Activated CD4-positive, CD25-positive, alpha-beta regulatory T cell (primary cell): ENCODE measurements at places on chromosomes 3 and 15.

GRCh38 chr15:62165104-62165792, at the start of gene C2CD4B:
TSS of gene C2CD4B (minus strand) at chr15:62165285. CDS start at chr15:62164984, 301 bp downstream.
- no peak for DNase-seq

- no peak for DNase-seq
Measured at GRCh38 chr3:15496341-15496664, 25.2 kb downstream of the COLQ start.

DNA sequence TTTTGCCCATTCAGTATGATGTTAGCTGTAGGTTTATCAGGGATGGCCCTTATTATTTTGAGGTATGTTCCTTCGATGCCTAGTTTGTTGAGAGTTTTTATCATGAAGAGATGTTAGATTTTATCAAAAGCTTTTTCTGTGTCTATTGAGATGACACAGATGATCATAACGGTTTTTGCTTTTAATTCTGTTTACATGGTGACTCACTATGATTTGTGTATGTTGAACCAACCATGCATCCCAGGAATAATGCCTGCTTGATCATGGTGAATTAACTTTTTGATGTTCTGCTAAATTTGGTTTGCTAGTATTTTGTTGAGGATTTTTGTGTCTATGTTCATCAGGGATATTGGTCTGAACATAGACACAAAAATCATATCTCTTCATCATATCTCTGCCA, 8.3 kb downstream of the GPR156 start:
- DNase-seq = no peak

- no peak for DNase-seq
Measured at GRCh38 chr3:66353530-66353929, 132.7 kb downstream of the SLC25A26 start.

- DNase-seq = no peak
Measured at GRCh38 chr15:58918239-58918638, 15.2 kb downstream of the SLTM start.

DNA sequence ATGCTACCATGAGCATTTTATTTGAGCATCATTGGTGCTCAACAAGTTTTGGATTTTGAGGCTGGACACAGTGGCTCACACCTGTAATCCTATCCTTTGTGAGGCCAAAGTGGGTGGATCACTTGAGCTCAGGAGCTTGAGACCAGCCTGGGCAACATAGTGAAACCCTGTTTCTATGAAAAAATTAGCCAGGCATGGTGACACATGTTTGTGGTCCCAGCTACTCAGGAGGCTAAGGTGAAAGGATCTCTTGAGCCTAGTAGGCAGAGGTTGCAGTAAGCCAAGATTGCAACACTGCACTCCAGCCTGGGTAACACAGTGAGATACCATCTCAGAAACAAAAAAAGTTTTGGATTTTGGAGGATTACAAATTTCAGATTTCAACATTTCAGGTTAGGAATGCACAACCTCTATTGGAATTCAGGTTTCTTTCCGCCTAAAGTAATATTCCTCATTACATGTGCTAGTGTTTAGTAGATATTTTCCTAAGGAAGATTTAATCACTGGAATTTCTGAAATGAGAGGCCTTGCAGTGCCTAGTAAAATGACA, 27.6 kb downstream of the CNOT10 start:
- no peak for DNase-seq

- DNase-seq = no peak
Measured at GRCh38 chr15:29449136-29449535, 179.5 kb upstream of the NSMCE3 start.

- no peak for DNase-seq
Measured at GRCh38 chr3:115399750-115400149, 223.6 kb upstream of the GAP43 start.
